ENCODE measurements at places on chromosomes 13 and 19. TPM values are rescaled to one million over a fixed set of nuclear protein-coding genes. Genes with fewer than 3 reads are reported as not detected.

Gene ZNF417
- total RNA-seq: 4.4 TPM

DNA sequence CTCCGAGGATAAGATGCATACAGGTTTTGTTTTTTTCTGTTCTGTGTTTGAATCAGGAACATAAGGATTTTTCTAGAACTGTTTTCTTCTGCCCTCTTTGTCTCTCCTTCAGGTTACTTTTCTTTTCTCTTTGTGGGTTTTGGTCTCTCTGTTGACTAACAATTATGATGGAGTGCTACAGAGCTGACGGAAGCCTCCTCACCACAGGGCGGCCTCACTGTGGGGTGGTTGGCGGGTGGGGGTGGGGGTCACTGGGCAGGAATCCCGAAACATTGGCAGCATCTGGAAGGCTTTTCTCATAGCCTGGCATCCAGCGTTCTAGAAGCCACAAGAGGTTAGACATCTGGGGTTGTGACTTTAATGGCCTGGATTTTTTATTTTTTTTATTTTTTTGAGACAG lies 12.0 kb upstream of the MATK start:
- DNase-seq: no peak

- DNase-seq: no peak
These were observed 7.3 kb downstream of the SHKBP1 start for GRCh38 chr19:40584007-40584406.

Gene CCNE1
- 22.1 TPM for total RNA-seq

- DNase-seq: no peak
These were observed 35.6 kb upstream of the SPATA13 start for GRCh38 chr13:24124789-24125476.
